ENCODE measurements at places on chromosomes 2 and 18. TPM values are rescaled to one million over a fixed set of nuclear protein-coding genes. Genes with fewer than 3 reads are reported as not detected.

- DNase-seq = no peak
These were observed 409.9 kb downstream of the THSD7B start for GRCh38 chr2:137175246-137175645.

ITGB6 gene
- total RNA-seq = not detected

DNA sequence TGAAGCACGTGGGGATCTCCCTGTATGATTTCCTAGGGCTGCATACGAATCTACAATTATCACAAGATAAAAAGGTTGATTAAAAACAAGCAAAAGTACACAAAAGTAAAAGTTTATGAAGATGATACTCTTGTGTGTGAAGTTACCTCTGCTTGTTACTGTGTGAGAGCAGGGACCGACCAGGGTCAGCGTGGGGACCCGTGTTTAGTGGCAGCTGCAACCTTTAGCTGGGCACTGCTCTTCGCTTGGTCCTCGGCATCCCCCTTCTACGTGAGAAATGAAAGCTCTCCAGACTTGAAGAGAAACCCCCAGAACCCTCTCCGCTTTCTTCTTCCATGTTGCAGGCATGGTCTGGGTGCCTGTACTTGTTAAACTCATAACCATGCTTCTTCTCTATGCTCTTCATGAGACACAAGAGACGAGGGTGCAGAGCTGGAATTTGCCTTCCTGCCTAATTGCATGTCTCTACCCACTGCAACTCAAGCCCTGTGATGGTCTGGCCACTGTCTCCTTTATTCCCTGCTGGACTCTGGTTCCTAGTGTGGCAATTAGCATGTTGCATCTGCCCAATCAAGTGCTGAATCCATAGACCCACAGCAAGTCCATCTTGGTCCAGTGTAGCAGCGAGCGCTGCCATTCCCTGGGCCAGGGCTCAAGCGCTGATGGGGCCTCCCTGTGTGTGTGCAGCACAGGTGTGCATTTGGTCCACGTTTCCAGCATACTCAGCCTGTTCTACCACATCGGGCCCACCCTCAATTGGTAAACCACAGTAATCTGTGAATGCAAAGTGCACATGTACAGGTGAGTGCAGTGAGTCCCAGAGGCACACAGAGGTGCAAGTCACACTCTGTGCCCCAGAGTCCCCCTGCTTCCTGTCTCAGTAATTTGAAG, 88.5 kb downstream of the TWIST2 start:
- DNase-seq = no peak

MEP1B gene
- not detected for total RNA-seq

GRCh38 chr2:117972476-117973123, 41.3 kb downstream of the CCDC93 start:
- DNase-seq = no peak

BIN1 gene
- total RNA-seq = 38.3 TPM

DNA sequence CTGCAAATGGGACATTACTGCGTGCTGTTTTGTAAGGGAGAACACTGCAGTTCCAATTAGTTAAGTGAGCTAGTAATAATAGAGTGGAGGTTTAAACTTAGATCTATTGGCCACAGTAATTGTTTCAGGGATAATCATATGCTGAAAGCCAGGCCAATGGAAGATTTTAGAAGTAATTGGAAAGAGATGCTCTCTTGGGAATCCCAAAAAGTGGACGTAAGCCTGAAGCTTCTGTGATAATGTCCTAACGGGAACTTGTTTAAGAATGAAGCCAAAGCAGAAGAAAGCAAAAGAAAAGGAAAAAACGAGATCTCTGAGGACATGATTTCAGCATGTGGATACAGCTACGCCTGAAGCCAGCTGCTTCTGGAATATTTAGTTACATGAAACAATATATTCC, 594.6 kb downstream of the SLC4A3 start:
- no peak for DNase-seq

GRCh38 chr18:31247574-31248199, 70.3 kb upstream of the DSG1 start:
- no peak for DNase-seq

DNA sequence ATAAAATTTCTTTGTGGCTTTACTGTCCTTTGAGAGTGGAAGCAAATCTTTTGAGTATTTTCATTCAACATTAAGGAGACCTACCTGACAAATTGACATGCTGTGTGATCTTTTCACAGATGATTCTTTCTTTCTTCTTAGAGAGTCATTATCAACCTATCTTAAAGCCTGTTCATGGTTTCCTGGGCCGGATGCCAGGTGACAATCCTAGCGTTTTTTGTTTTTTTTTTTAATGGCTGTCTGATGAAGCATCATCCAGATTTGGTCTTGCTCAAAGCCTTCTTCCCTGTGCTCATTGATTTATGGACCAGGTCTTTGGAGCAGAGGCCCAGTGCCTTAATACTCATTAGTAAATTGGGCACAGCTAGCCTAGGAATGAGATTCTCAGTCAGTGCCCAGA, 9.8 kb upstream of the MGAT5 start:
- no peak for DNase-seq

GRCh38 chr2:55810622-55811020, 113.0 kb downstream of the EFEMP1 start:
- no peak for DNase-seq

- no peak for DNase-seq
These were observed 69.8 kb upstream of the FHL2 start for GRCh38 chr2:105468582-105469042.

DNA sequence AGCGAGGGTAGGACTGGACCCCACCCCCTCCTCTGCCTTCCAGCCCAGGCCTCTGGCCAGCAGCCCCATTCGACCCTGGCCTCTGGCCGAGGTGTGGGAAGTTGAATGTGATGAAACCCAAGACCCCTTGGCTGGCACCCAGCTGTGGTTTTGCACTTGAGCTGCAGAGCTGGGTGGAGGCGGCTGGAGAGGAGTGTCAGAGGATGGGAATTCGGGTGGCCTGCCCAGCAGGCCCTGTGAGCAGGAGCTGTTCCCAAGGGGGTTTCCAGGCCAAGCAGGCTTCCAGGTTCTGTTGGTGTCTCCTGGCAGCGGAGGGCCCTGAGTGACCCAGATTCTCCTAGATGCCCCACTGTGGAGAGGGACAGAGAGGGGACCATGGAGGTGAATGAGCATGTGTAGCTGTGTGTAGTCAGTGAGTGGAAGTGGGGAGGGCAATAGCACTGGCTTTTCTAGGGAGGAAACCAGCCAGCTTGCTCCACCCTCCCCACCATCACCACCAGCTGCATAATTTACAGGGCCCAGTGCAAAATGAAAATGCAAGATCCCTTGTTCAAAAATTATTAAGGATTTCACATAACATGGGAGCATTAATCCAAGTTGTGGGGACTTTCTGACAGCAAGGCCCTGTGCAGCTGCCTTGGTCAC, 172.2 kb upstream of the HAAO start:
- no peak for DNase-seq
